Brain pericyte (primary cell): ENCODE measurements at places on chromosomes 4 and X.

DNA sequence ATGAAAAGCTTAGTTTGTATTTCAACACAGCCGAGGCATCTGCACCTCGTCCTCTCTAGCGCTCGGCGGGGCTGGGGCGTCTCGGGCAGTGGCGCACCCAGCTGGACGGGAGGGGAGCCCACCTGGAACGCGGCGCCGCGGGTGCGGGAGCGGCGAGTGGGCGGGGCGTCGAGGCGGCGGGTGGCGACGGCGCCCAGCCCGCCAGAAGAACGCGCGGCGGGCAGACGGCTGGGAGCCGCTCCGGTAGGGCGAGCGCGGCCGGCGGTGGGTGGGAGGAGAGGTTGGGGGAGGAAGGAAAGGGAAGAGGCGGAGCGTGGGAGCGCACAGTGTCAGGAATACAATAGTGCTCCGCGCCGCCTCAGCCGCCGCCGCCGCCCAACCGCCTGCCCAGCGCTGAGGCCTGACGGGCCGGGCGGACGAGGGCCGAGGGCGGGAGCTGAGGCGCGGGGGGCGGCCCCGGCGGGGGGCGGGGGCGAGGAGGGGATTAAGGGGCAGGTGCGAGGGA lies at the start of gene JADE3:
JADE3 (plus strand) TSS at position 324 of the 505 bp plus-strand sequence. CDS start 72,474 bp downstream, outside the sequence.
- DNase-seq = no peak

GRCh38 chr4:26028133-26028792 lies 114.2 kb downstream of the SMIM20 start:
- no peak for DNase-seq

- no peak for DNase-seq
Measured at GRCh38 chr4:180909279-180909678, 1333.9 kb upstream of the TENM3 start.

DNA sequence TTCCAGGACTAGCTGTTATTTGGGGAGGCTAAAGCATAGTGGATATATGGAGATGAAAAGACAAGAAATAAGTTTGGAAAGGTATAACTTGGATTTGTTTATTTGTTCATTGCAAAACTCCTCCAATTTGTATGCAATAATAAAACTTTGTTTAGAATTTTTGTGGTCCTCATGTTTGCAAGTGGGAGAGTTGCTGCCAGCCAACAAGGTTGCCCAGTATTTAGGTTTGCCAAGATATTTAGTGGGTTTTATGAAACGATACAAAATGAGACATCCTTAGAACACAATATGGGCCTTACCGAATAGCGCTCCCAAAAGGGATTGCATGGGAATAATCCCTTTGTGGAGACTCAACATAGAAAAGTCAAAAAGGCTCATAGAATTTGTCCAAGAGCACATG lies 162.1 kb downstream of the INPP4B start:
- no peak for DNase-seq

DNA sequence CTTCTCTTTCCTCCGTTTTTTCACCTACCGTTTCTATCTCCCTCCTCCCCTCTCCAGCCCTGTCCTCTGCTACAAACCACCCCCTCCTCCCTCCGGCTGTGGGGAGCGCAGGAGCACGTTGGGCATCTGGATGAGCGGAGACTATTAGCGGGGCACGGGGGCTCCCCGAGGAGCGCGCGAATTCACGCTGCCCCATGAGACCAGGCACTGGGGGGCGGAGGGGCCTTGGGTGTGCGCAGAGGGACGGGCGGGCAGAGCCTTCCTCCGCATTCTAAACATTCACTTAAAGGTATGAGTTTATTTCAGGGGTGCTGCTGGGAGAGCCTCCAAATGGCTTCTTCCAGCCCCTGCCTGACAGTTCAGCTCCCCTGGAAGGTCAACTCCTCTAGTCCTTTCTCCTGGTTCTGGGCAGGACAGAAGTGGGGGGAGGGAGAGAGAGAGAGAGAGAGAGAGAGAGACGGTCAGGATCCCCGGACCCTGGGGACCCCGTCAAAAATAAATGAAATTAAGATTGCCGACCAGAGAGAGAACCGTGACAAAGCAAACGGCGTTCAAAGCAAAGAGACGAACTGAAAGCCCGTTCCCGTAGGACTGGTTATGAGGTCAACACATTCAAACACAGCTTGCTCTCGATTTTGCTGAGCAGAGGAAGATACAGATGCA lies 5.0 kb downstream of the SHOX start:
- no peak for DNase-seq

- DNase-seq = no peak
Measured at GRCh38 chr4:1401409-1402020, 4.7 kb downstream of the NKX1-1 start.

GRCh38 chrX:82362550-82362949 lies 1145.5 kb upstream of the POU3F4 start:
- DNase-seq = no peak

DNA sequence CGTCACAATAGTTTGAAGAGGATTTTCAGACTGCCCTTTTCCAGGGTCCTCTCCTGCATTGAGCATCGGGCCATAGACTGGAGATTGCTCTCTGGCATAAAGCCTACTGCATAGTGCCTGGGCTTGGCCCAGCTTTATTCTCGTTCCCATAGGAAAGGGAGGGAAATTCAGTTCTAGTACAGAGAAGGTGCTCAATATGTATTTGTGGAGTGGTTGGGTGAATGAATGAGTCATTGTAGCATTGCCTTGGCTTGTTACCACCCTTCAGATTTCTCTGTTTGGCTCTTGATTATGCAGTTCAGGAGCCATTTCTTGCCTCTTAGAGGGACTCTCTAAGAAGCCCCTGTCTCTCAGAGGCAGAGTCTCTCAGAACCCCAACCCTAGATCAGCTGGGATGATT lies 2.6 kb downstream of the TMEM35A start:
- DNase-seq = no peak
